Adrenal gland (tissue), 19 donors: ENCODE measurements at places on chromosomes 2 and 18.

- no peak for DNase-seq
Measured at GRCh38 chr2:79832511-79833234, 319.8 kb downstream of the CTNNA2 start.

- DNase-seq: no peak
Measured at GRCh38 chr2:120854766-120855530, 119.3 kb downstream of the GLI2 start.

GRCh38 chr2:11177871-11178690, 22.8 kb downstream of the SLC66A3 start:
- no peak for DNase-seq

- DNase-seq: no peak
Measured at GRCh38 chr2:219537657-219538488, 5.7 kb downstream of the CHPF start.

DNA sequence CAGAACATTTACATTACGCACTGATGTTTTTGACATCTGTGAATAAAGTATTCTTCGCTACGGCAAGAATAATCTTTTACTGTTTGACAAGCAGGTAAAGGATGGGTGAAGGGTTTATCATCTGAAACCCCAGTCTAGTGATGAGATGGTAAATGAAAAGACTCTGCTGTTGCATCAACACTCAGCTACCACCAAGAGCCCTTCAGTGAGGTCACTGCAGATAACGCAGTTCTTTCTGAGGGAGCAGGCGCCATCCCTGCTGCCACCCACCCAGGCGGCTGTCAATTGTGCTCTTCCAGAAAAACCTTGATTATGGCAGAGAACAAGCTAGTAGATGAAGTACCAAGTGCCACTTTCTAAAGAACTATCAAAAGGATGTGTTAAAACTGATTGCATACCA, 58.7 kb downstream of the ABCG8 start:
- DNase-seq: no peak

DNA sequence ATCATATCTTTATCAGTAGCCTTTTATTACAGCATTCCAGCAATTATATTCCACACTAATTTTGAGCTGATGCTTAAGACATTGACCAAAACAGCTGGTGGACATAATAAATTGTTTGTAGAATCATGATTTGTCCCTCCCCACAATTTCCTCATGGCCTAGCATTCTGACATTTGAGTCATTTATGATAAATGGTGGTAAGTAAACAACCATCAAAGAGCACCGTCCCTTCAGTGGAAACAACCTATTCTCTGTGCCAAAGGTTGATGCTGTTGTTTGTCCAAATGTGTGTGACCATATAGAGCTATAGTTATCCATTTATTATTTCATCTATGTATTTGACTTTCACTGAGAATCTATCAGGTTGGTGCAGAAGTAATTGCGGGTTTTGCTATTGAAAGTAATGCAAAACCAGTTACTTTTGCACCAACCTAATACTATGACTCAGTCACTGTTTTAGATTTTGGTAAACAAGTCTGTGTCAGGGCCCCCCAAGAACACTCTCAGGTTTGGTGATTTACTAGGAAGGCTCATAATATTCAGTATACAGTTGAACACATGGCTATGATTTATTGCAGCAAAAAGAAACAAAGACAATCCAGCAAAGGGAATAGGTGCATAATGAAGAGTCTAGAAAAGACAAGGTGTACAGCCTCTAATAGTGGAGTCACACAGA, 608.7 kb upstream of the REG3G start:
- no peak for DNase-seq

DNA sequence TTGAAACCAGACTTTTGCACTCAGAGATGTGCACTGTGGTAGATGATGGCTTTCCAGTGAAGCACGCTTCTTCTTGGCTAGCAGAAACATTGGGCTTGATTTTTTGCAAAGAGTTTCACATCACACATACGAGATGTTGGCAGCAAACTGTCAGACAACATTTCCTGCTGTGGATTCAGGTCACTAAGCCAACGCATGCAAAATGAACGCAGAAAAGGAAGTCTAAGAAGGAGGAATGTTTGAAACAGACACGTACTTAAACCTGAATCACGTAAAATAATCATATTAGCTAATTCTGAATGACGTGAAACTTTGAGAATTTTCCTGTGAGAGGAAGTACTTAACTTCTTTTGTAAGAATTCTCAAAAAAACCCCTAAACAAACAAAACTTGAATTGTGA, 88.1 kb downstream of the EPB41L3 start:
- no peak for DNase-seq

DNA sequence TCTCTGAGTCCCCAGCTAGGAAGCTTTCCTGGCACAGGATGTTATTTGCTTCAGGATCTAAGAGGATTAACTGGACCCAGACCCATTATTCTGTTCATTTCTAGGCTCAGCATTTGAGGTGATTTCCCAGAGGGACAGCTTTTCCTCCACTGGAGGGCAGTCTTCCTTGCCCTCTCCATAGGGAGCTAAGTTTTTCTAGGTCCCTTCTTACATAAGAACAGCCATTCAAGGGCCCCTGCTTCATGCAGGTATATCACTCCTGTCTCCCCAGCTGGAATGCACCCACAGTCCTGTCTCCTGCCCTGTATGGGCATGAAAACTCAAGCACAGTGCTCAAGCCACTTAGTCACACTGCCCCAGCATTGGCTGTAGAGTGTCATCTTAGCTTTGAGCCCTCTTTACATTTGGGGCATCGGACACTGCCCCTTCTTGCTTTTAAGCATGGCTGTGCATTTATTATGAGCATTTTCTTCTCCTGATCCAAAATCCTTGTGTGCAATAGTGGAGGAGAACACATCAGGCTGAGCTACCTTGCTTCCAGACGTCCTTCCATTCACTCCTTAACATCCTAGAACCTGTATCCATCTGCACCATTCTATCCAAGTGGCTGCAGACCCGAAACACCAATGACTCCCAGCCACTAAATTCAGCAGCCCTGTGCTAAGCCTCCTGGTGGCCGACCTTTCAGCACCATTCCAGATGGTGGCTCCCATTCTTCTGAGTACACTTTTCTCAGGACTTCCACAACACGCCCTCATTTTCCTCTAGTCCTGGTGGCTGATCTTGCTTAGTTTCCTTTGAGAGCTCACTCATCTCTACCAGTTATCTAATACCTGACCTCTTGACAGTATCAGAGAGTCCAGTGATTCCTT, 80.0 kb downstream of the COPS8 start:
- peak; percentile 11 for DNase-seq

DNA sequence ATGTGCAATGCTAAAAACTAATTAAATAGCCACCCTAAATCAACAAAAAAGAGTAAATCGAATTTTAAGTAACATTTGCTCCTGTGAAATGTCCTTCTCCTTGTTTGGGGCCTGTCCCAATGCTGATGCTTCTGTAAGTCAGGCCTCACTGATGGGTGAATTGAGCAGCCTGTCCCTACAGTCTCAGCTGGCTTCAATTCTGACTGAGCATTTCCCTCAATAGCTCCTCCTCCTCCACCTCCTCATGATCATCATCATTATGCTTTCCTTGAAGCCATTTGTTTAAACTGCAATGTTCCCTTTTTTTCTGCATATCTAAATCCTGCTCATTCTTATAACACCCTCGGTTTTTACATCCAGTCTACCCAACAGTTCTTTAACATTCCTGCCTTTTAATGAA, 137.2 kb upstream of the CELF4 start:
- no peak for DNase-seq
